ENCODE measurements at places on chromosomes 5 and 9. TPM values are rescaled to one million over a fixed set of nuclear protein-coding genes. Genes with fewer than 3 reads are reported as not detected.
A peak's percentile ranks its signal among the peaks of the same experiment; 100 is the strongest.

GRCh38 chr5:17132444-17133083 lies 84.9 kb upstream of the BASP1 start:
- DNase-seq: no peak

DNA sequence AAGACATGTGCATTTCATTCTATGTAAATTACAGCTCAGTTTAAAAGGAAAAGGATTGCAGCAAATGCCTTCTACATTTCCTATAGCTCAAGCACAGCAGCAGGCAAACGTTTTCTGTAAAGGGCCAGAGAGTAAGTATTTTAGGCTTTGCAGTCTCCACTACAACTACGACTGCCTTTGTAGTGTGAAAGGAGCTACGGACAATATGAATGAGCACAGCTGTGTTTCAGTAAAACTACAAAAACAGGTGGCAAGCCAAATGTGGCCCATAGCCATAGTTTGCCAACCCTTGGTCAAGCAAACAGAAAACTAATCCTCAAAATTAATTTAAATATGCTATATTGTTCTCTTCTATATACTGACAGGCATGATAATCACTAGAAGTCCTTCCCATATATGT lies 7.2 kb downstream of the PTBP3 start:
- DNase-seq: no peak

Gene SPATA31E1
- total RNA-seq: 0.68 TPM

Gene TMEM174
- total RNA-seq: not detected

Gene SOX30
- not detected for total RNA-seq

Gene SPINK13
- not detected for total RNA-seq

Gene NEK6
- 32.3 TPM for total RNA-seq

DNA sequence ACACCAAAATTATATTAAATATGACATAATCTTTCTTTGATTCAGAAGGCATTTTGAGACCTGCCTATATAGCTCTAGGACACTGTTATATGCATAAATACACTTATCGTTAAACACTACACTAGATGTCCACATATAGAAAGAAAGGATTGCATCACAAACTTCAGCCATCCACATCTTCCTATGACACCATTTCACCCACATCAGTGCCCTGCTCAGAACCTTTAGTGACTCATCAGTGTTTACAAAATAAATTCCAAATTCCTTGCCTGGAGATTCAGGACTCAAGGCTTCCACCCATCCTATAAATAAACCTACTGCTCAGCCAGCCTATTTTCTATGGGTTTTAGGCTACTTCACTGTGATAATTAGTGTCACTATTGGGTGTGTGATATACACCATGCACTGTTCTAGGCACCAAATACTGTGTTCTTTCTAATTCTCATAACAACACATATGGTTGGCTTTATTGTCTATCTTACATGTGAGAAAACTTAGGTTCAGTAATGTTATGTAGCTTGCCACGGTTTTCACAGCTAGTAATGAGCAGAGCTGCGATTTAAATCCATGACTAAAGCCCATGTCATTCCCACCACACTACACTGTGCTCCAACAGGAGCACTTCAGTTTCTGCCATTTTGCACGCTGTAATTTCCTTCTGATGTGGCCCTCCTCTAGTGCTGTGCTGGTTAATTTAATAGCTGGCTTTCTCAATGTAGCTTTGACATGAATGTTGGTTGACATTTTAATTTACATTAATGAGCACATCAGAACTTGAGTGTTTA lies 103.3 kb downstream of the SREK1 start:
- no peak for DNase-seq

- no peak for DNase-seq
These were observed 142.1 kb upstream of the CCDC152 start for GRCh38 chr5:42614509-42614908.

DNA sequence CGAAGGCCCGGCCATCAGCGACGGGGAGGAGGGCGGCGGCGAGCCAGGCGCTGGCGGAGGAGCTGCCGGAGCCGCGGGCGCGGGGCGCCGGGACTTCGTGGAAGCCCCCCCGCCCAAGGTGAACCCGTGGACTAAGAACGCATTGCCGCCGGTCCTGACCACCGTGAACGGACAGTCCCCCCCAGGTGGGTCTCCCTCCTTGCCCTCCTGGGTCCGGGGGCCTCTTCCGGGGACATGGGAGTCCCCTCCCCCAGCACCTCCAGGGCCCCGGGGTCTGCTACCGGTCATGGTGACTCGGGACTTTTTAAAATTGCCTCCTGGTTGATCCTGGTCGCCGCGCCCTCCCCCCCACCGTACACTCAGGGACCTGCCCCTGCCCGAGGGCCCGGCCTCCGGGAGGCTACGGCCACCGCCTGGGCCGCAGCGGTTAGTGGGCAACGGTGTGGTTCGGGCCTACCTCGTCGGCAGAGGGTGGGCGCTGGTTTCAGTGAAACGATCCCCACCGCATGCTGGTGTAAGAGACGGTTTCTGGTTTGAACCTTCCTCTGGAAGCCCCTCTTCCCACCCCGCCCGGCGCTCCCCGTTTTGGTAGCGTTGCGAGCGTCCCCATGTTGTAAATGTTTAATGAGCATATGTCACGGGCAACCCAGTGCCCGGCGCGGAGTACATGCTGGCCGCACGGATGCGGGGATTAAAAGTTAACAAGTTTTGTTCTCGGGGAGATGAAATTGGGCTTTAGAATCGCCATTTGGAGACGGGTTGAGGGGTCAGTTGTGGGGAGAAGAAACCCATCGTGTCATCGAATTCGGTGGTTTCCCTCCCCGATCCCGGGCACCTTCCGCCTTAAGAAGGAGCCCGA lies 1.1 kb downstream of the LARP1 start:
- peak; percentile 35 for DNase-seq

DNA sequence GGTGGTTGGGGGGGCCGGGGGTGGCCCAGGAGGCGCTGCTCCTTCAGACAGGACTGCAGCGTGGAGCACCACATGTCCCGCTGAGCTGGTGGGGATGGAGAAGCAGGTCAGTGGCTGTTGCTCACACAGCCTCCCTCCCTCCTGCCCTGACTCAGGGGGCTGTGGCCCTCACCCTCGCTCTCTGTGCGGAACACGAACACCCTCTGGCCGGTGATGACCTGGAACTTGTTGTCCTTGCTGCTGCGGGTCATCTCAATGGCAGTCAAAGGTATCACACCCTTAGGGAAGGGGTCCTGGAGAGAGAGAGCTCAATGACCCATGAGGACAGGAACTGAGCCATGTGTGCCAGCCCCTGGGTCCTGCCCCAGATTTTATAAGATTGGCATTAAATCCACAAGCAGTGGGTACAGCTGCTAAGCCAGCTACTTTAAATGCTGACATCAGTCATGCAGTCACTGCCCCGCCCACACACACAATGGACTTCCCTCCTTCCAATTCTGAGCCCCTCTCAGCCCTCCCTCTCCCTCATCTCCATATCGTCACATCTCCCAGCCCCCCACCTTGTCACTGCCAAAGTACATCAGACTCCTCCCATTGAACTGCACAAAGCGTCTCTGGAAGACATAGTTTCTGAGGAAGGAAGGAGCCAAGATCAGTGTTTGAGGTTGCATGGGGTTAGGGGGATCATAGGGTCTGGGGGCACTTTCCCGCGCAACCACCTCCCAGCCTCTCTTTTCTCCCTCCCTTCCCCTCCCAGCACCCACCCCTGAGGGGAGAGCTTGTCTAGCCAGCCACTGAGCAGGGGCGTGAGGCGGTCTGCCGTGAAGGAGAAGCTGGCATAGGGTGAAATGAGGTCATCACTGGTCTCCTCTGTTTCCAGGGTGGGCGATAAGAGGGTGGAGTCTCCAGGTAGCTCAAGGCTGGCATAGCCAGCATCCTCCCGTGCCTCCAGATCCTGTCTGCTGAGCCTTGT lies 8.9 kb downstream of the ARAP3 start:
- DNase-seq: no peak

GRCh38 chr5:133469846-133470245 lies 142.5 kb downstream of the FSTL4 start:
- DNase-seq: no peak

DNA sequence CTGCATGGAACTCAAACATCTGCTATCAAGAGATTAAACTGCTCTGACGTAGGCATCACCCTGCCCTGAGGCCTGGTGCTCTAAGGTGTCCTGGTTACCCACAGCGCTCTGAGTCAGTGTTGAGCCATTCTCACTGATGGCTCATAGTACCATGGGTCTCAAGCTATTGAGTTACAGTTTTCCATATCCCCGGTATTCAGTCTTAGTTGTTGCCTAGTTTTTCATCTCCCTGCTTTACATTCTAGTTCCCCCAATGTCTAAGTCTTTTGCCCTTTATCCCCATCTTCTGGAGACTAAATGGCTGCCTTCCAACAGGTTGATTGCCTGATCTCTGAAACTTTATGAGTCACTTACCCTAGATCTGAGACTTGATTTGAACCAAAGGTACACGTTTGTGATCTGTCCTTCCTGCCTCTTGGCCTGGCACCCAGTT lies 161.2 kb upstream of the PTGER4 start:
- DNase-seq: no peak

DNA sequence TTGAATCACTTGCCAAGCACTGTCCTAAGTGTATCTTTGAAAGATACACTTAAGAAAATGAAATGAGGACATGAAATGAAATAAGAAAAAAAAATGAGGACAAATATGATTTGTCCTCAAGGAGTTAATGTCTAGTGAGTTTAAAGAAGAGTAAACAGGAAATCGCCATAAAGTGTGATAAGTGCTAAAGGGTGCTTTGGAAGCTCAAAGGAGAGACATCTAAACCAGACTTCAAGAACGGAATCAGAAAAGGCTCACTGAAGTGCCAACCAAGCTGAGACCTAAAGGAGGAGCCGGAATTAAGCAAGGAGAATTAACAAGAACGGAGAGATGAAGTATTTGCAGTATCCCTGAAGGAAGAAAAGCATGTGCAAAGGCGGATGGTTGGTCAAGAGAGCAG lies 200.8 kb downstream of the CWC27 start:
- DNase-seq: no peak

DNA sequence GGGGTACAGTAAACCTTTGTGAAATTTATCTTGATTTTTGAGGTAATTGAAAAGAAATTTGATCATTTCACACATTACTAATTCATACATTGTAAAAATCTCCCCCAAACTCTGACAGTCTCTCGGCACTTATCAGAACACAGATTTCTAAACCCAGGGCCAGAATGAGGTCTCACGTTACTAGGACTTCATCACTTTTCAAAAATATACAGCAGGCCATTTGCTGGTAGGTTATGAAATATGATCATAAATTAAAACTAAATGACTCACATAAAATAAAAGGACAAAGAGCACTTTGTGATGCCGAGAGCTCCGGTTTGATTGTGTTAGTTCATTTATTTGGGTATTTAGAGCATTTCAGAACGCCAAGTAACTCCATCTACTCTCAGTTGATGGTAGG lies 17.0 kb downstream of the MSX2 start:
- DNase-seq: no peak

DNA sequence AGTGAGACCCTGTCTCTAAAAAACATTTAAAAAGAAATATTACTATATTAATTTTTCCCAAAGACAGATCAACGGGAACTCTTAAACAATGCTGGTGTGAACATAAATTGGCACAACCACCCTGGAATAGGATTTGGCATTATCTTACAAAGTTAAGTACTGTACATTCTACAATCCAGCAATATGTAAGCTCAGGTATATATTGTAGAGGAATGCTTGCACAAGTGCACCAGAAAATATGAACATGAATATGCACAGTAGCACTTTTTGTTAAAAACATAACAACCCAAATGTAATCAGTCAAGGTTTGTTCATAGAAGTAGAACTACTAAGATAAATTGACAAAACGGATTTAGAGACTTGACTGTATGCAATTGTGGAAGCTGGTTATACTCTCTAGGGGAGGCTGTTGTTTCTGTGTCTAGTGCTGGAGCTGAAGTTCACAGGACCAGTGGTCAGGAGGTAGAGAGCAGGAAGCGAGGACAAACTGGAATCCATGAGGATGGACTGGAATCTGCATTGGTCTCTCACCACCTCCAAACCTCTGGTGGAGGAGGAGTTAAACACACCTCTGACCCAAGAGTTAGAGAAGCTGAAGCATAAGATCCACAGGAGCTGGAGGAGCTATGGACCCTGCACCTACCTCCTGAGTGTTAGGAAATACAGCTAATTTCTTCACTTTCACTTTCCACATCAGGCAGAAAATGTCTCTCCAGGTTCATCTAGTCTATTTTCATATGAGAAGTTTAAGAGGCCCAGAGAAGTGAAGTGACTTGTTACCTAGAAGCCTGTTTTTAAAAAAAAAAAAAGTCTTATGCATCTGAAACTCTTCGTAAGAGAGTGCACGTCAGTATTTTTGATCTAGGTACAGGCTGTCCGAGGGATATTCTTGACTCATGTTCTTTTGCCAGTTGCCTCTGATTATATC lies 20.3 kb upstream of the RIC1 start:
- no peak for DNase-seq

GRCh38 chr9:89668216-89668865 lies 63.5 kb downstream of the GADD45G start:
- no peak for DNase-seq

DNA sequence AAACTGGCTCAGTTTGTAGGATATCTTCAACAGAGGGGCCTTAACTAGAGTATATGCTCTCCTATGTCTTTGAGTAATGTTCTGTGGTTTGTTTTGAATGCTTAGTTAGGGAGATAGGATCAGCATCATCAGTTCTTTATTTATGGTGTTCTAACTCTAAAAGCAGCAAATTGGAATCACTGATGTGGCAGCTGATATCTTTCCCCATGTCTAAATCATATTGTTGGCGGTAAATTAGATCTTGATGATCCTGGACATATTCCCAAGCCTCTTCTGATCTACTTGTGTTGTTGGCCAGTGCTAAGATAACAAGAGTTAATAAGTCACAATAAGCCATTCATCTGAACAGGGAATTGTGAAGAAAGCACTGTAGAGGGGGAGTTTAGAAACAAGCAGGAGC lies 332.4 kb upstream of the DAB2 start:
- DNase-seq: no peak

GRCh38 chr9:114184071-114184470 lies 28.7 kb downstream of the COL27A1 start:
- DNase-seq: no peak

Gene FOXD4L5
- total RNA-seq: not detected

- DNase-seq: peak; percentile 38
These were observed 2.7 kb downstream of the ASTN2 start for GRCh38 chr9:117412006-117412715.

DNA sequence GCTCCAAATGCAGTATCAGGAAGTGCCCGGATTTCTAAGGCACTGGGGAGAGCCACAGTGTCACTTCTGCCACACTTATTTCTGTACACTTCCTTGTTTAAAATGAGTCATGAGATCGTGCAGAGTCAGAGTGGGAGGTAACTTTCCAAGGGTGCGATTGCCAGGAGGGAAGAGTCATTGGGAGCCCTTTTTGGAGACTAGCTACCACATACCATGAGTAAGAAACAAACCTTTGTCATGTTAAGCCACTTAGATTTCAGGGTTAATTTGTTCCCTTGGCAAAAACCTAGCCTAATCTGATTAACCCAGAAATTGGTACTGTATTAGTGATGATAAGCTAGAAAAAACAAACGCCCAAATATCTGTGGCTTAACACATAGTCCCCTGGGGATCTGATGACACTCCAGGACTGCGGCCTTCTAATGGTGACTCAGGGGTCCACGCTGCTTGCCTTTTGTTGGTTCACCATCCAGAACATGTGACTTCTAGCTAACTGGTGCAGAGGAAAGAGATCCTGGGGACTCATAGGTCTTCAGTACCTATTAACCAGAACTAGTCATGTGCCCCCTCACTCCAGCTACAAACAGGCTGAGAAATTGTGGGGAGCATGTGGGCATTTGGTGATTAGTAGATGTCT lies 48.6 kb upstream of the TLE1 start:
- peak; percentile 31 for DNase-seq

GRCh38 chr5:77360381-77360780 lies 131.7 kb downstream of the WDR41 start:
- DNase-seq: no peak

- no peak for DNase-seq
These were observed 64.6 kb downstream of the ENC1 start for GRCh38 chr5:74575741-74576538.

- no peak for DNase-seq
These were observed 223.3 kb downstream of the NDUFS4 start for GRCh38 chr5:53783624-53784228.
